ENCODE measurements at places on chromosomes 6 and 20.

DNA sequence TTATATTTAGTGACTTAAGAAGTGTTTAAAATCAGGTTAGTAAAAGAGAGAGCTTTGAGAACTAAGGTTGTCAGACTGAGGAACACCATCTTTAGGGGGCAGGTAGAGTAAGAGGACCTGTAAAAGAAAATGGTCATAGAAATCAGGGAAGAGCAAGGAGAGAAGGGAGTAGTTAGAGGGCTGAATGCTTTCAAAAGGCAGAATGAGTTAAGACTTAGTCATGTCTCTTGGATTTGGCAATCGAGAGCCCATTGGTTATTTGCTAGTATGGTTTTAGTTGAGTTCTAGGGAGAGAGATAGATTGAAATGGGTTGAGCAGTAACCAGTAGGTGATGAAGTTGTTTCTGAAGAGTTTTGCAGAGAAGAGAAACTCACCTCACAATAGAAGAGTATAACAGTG is 51.1 kb downstream of the RALGAPB start:
- DNase-seq = no peak

DNA sequence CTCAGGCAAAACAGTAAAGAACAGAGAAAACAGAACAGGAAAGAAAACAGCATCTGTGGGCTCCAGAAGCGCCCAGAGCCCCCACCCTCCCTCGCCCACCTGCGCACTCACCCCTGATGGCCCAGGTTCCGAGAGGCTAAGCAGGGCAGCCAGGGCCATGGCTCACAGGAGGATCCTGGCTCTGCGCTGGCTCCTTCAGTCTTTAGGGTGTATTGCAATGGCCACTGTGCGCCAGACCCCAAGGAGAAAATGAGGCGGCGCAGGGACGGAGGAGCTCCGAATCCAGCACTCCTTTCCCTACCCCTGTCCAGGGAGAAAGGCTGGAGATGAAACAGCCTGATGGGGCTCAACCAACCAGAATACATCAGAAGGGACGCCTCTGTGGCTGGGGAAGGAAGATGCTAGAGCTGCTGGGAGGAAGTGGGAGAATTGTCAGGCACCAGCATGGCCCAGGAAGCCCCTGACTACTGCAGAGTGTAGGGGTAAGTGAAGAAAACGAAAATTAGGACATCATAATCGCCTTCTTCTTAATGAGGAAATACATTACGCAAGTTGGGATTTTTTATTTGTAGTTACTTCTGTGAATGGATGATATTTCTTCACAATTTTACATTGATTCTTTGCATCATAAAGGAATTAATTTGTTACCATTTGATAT is 49.0 kb downstream of the COL11A2 start:
- no peak for DNase-seq

DNA sequence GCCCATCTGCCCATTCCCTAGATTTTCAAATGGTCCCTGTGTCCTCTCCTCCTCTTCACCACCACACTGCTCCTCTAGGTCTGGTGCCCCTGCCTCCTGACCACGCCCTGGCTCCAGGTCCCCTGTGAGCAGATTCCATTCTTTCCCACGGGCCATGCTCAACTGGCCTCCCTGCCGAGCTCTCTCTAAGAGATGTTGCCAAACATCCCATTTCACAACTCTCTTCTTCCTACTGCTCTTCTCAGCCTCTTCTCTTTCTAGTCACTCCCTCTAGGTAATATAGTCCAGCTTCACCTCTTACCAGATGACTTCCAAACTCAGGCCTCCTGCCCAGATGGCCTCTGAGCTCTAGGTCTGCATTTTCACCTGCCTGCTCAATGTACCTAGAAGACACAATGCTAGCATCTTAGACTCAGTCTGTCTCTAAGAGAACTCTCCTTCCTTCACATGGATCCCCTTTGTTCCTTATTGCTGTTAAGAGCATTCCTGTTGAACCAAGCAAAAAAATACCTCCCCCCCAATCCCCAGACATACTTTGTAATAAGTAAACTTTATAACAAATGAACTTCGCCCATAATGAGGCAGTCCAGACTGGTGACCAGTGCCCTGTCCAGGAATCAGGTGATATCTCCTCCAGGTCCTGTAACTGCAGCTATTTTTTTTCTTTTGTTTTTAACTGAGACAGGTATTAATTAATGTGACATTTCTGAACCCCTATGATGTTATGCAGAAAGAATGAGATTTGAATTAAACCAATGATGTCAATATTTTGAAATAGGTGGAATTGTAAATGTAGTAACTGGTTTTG is 79.0 kb downstream of the LYRM4 start:
- no peak for DNase-seq

- DNase-seq = no peak
Observed at GRCh38 chr20:35093267-35093884, 769 bp upstream of the TRPC4AP start.

DNA sequence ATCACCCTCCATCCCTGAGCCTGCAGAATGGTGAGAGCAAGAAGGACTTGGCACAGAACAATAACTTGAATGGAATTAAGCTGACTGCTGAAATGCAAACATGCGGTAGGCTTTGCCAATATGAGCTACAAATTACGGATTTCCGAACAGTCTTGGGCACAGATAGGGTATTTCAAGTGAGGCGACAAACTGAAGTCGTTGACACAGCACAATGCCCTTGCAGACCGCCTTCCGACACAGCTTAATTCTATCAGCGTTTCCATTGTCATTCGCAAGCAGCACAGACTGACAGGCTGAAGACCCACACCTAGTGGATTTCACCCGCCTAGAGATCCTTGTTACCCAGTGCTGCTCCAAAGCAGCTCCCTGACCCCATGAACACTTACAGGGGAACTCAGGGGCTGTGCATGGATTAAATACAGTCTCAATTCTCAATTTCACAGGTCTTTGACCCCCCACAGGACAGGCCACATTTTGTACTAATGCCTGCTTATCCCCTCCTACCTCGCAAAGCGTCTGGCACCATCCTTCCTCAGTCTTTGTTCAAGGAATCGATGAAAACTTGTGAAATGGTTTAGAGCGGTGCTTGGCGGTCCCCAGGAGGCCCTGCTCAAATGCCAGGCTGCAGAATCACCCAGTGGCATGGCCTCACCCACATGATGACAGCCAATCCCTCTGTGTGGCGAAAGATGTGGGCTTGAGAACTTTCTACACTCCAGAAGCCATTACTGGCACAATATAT is 34.6 kb downstream of the RAMACL start:
- no peak for DNase-seq

GRCh38 chr6:157323255-157323965 is at the start of gene TMEM242:
TMEM242 (minus strand) TSS chr6:157323519; CDS start chr6:157323499, 20 bp downstream.
- DNase-seq = peak; percentile 89

DNA sequence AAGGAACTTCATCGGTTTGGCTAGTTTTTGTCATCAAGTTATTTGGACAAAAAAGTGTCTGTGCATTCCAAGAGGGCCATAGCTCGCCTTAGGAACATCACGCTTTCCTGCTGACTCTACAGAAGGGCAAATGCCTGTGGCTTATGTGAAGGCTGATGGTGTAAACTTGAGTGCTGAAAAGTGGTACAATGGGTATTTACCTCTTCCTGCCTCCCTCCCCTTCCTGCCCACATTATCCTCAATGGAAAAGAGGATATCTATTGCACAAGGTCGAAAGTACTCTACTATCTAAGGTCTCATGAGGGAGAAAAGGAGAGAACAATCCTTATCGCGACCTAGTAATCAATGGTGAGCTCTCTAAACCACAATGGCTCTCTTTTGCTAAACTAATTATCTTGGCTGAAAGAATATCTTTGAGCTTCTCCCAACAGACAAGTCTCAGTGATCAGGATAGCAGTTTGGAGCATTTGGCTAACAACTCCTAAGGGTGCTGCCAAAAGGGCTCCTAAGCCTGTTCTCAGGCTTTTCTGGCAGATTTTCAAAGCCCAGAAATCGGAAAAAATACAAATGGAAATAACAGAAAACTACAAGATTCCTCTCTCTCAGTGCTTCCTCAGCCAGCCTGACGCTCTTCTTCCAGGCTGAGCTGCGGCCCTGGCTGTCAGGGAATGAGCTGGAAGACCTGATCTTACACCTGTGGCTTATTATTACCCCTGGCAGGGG is 42.6 kb upstream of the ENPP1 start:
- no peak for DNase-seq

GRCh38 chr6:11251553-11252360 is 19.3 kb upstream of the NEDD9 start:
- no peak for DNase-seq

DNA sequence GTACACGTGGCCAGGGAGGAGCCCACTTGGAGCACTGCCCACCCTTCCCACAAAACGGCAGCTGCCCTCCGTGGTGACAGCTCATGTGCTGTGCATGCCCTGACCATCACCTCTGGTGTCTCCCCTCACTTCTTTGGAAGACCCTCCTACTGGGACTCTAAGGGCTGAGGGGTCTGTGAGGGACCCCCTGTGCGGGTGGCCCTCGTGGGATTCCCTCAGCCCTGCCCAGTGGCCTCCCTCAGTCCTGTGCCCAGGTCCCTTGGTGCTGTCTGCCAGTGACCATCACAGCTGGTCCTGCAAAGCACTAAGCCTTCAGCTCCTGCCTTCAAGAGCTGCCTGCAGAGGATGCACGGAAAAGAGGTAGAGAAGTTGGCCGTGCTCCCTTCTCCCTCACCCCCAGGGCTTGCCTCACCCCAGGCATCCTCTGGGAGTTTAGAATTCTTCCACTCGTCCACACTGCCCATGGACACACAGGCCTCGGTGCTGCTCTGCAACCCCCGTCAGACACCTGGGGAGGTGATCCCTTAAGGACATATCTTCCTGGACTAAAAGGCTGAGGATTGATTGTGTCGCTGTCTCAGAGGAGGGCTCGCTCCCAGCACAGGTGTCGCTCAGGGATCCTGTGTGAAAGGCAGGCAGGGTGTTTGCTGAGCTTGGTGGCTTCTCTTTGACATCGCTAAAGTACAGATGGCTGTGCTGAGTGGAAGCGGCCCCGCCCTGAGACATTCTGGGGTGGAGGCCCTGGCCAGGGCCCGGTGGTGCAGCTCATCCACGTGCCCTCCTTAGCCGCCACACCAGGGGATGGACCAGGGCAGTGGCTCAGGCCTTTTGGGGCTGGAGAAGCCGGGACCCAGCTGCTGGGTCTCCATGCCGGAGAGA is 119.5 kb upstream of the FRMD1 start:
- DNase-seq = no peak
